Iris pigment epithelial cell (primary cell): ENCODE measurements at places on chromosomes 6 and 20.

- DNase-seq = peak; percentile 42
These were observed 47.8 kb downstream of the ARHGAP40 start for GRCh38 chr20:38649275-38649891.

DNA sequence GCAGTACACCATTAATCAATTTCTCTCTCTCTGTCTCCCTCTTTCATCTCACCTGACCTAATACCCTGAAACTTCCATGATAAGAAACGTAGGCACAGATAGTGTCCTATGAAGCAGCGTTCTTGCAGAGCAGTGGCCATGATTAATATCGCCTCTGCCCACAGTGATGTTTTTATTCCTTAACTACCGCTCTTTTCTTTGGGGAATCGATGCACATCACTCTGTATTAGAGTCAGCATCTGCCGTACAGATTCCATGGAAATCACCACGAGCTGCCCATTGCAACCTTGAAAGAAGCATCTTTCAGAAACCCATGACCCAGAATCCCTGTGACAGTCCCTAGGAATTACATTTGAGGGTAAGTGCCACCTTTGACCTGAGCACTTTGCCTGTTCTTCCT is 152.0 kb upstream of the ECI2 start:
- DNase-seq = no peak

GRCh38 chr20:61880706-61881105 is 185.0 kb downstream of the TAF4 start:
- DNase-seq = no peak

GRCh38 chr20:53736757-53737395 is 143.2 kb upstream of the ZNF217 start:
- peak; percentile 81 for DNase-seq

DNA sequence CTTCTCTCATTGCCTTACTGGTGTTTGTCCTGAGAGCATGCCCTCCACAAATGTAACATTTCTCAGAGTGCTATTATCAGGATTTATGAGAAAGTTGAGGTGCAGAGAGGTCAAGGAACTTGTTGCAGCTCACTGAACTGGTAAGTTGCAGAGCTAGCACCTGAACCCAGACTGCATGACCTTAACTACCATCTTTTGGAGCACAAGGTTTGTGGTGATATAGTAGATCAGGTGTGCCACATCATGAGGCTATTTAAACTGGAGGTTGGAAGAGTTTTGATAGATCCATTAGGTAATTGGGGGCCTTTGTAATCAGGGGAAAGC is 112.0 kb upstream of the CITED2 start:
- DNase-seq = no peak

- peak; percentile 73 for DNase-seq
These were observed 34.9 kb upstream of the DST start for GRCh38 chr6:56677559-56677958.

DNA sequence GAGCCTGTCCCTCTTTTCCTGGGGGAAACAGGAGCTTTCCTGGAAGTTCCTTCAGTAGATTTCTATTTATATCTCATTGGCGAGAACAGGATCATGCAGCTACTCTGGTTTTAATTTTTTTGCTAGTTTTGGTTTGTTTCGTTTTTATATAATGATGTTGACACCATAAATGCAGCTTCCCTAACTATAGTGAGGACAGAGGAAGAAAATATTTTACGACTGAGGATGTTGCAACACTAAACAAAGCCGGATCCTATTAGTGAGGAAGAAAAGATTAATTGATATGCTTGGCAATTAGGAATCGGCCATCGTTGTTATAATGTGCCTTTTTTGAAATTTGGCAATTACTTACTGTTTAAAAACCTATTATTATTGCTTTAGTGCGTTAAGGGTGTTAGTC is 16.6 kb downstream of the KDM1B start:
- DNase-seq = no peak

- DNase-seq = no peak
These were observed 39.8 kb downstream of the LRRN4 start for GRCh38 chr20:6014017-6014416.

GRCh38 chr6:169452869-169453620 is 199.4 kb upstream of the THBS2 start:
- DNase-seq = peak; percentile 32

GRCh38 chr6:112037783-112038216 is 16.1 kb upstream of the CCN6 start:
- DNase-seq = peak; percentile 93

- peak; percentile 49 for DNase-seq
These were observed 174.4 kb upstream of the RIN2 start for GRCh38 chr20:19583532-19584175.

DNA sequence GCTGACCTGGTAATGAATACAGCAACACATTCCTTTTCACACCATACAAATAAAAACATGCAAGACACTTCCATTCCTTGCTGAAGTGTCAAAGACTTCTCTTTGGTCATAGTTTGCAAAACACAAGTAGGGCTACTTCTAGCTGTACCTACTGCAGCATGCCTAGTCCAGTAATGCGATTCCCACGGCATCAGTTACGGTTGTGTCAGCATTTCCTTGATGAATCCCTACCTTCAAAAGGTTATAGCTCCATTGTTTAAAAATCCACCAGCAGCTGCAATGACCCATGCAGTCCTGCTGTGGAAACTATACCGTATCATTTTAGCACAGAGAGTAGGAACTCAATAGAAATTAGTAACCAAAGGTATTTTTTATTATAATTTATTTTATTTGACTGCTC is 1371.5 kb downstream of the EPHA7 start:
- DNase-seq = no peak

DNA sequence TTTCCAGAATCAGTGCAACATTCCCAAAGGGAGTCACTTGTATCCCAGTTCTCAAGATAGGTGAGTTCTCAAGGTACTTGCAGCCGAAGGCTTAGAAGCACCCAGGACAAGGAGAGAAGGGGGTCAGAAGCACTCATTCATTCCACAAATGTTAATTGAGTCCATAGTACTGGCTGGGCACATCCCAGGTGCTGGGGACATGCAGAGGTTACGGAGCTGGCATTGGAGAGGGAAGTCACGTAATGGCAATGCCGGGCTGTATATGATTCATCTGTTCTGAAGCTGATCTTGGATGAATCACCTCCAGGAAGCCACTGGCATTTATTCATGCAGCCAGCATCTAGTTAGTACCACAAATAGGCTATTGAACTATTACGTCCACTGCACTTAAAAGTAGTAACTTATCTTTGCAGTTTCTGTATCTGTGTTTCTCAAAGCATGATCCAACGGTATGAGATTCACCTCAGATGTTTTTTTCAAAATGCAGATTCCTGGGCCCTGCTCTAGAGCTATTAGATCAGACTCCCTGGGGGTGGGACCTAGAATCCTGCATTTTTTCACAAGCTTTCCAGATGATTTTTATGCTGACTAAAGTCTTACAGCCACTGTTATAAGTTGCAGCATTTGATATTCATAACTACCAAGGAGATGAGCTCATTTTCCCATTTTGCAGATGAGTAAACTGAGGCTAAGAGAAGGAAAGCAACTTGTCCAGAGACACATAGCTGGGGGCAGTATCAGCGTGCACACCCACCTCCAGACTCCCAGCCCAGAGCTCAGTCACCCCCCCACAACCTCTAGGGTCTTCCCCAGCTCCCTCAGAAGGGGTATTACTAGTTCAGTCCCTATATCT is 44.1 kb upstream of the ID1 start:
- peak; percentile 97 for DNase-seq

DNA sequence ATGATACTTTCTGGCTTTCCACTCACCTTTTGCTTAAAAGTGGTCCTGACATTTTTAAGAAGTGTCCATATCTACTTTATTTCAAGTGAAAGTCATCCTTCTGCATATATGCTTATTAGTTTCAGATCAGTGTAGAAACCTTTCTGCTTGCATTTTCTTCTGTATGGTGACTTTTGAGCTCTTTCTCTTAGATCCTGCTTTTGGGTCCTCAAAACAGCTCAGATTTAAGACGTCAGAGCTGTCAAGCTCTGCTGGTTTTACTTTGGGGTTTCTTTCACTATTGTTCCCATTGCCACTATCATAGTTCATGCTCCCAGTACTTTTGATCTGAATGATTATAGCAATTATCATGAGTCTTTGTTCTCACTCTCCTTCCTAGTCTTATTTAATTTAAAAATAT is 41.7 kb downstream of the BCKDHB start:
- DNase-seq = no peak

GRCh38 chr6:70282919-70283461 is 19.9 kb downstream of the COL9A1 start:
- no peak for DNase-seq

GRCh38 chr6:85966828-85967227 is 324.1 kb upstream of the SYNCRIP start:
- no peak for DNase-seq

DNA sequence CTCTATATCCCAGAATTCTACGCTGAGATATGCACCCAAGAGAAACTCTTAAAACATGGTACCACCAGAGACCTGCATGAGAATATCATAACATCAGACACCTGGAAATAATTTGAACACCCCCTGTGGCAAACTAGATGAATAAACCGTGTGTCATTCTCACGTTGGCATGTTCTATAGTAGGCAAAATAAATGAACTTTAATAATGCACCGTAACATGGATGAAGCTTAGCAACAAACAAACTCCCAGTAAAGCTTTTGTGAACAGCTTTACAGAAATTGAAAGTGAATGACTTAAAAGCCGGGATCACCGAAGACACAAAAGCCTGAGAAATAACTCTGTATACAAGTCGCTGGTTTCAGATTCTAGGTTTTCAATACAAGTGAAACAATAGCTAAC is 1166.8 kb upstream of the CITED2 start:
- DNase-seq = peak; percentile 42

DNA sequence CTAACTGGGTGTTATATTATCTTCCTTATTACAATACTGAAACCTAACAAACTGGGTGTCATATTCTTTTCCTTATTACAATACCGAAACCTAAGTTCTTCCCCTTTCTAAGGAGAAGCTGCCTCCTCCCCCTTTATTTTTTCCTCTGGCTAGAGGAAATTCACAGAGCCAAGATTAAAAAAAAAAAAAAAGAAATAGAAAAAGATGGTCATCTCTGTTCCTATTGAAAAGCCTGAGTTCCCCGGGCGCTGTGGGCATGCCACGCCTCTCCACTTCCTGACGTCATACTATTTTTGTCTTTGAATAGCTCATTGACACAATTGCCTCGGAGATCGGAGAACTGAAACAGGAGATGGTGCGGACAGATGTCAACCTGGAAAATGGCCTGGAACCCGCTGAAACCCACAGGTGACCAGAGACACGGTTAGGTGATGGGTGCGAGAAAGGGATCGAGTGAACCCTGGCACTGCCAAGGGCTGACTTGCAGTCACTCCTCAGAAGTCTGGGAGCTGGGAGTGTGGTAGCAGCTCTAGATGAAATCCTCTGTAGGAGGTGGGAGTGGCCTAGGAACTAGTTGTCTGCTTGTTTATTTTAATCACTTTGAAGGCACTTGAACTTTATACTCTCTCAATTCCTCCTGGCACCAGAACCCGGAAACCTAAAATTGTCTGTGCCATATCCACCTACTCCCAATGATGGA is 82.2 kb upstream of the NAA20 start:
- DNase-seq = peak; percentile 23

DNA sequence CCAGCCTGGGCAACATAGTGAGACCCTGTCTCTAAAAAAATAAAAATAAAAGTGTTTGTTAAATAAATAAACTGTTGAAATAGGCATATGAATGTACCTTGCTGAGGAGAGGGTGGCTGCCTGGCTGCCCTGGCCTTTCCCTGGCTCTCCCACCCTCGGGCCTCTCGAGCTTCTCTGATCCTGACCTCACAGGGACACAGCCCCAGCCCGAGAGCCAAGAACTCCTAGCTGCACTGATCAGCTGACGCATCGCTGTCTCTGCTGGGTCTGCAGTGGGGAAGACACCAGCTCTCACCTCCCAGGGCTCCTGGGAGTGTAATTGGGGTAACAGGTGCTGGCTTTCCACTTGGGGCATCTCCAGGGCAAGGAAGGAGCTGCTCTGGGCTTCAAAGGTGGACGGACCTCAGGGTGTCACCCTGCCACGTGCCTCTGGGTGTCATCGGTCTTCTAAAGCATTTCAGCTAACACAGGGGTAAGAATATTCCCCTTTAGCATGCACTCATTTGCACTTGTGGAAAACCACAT is 6.9 kb downstream of the TCF15 start:
- no peak for DNase-seq

DNA sequence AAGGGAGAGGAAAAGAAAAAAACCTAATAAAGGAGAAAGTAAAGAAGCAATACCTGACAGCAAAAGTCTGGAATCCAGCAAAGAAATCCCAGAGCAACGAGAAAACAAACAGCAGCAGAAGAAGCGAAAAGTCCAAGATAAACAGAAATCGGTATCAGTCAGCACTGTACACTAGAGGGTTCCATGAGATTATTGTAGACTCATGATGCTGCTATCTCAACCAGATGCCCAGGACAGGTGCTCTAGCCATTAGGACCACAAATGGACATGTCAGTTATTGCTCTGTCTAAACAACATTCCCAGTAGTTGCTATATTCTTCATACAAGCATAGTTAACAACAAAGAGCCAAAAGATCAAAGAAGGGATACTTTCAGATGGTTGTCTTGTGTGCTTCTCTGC is 70.8 kb upstream of the RNF146 start:
- DNase-seq = no peak

- no peak for DNase-seq
These were observed 45.8 kb upstream of the SLCO4A1 start for GRCh38 chr20:62596486-62596885.

DNA sequence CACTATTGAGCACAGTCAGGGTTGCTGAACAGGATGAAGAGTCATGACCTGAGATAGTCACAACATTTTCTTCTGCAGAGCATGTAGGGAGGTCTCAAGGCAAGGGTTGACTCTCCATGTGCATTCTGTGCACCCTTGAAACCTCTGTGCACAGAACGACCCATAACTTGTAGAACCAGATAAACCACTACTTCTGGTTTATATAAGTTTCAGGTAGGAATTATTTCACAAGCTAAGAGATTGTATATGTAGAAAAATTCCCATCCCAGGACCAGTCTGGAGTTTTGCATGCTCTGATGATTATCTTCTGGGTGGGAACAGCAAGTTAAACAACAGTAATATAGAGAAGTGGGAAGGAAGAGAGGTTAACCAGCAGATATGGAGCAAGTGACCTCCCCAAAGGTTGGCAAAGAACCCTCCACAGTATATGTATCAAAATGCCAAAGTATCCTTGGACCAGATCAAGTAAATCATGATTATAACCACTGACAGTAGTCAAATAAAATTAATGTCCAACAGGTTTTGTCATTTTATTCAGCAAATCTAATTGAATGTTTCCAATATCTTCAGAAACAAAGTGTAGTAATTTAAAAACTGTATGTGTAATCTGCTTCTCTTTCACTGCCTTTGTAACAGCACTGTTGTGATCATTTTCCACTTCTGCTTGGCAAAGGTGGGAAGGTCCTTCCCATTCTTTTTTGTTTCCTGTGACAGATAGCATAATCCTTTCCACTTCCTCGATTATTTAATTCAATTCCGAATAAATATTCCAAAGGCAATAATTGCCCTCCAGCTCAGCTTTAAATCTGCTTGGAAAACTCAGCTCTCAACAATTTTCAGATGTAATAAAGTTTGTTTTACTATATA is 104.4 kb downstream of the SYNE1 start:
- DNase-seq = no peak
